ENCODE measurements at places on chromosomes 13 and 19. TPM values are rescaled to one million over a fixed set of nuclear protein-coding genes. Genes with fewer than 3 reads are reported as not detected.

The BRSK1 gene
- total RNA-seq = 12.2 TPM

- peak; percentile 64 for DNase-seq
Observed at GRCh38 chr19:43755256-43755801, 567 bp upstream of the SMG9 start.

DNA sequence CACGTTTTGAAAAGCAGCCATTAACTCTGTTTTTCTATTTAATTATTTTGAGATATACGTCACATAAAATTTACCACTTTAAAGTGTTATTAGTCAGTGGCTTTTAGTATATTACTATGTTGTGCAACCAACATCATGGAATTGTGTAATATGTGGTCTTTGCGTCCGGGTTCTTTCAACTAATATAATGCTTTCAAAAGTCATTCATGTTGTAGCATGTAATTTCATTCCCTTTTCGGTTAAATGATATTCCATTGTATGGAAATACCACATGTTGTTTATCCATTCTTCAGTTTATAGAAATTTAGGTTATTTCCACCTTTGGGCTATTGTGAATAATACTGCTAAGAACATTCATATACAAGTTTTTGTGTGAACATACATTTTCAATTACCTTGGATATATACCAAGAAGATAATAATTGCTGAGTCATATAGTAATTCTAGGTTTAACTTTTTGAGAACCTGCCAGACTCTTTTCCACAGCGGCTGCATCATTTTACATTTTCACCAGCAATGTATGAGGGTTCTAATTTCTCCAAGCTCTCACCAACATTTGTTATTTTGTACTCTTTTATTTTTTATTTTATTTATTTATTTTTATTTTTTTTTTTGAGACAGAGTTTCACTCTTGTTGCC is 28.1 kb upstream of the CLDN10 start:
- DNase-seq = no peak

- no peak for DNase-seq
Observed at GRCh38 chr13:37869506-37869755, 141 bp downstream of the TRPC4 start.

- DNase-seq = no peak
Observed at GRCh38 chr19:6705931-6706632, 14.4 kb downstream of the C3 start.

- no peak for DNase-seq
Observed at GRCh38 chr13:66977161-66977560, 253.0 kb downstream of the PCDH9 start.

The ZSCAN1 gene
- total RNA-seq = not detected

GRCh38 chr19:39252458-39252857 is 3.8 kb upstream of the IFNL4 start:
- DNase-seq = no peak

The KIR3DL2 gene
- not detected for total RNA-seq

The DCLK1 gene
- total RNA-seq = 210 TPM

The SHISA7 gene
- total RNA-seq = not detected

DNA sequence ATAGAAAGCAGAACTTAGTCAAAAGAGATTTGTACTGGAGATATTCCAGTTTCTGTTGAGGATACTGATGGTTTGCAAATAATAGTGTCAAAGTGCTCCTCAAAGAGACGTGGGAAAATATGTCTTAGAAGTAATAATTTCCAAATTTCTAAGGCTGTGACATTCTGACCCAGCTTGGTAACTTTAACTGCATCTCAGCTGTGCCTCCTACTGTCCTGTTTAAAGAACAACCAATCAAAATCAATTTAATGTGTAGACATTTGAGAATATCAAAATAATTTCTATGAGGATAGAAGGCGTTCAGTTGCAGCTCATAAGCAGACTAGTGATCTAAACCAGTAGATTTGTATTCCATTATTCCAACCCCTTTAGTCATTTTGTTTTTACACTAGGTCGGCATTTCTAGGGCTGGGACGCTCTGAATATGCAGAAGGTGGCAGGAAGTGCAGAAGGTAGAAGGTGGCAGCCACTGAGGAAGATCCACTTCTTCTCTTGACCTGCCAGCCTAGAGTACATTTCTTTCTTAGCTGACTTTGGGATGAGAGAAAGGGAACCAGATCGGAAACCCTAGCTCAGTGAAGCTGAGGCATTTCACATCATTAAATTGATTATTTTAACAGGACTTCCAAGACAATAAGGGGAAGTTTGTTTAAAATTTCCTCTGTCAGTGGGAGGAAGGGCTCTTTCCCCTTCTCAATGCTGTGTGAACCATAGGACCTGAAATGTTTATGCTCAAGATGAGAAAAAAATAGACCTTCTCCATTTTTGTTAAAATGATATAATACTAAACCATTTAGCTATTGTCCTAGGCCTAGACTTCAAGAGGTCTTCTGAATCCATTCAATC is 67.5 kb downstream of the COL4A1 start:
- no peak for DNase-seq

- DNase-seq = peak; percentile 56
Observed at GRCh38 chr19:18379803-18380747, 5.9 kb upstream of the GDF15 start.

DNA sequence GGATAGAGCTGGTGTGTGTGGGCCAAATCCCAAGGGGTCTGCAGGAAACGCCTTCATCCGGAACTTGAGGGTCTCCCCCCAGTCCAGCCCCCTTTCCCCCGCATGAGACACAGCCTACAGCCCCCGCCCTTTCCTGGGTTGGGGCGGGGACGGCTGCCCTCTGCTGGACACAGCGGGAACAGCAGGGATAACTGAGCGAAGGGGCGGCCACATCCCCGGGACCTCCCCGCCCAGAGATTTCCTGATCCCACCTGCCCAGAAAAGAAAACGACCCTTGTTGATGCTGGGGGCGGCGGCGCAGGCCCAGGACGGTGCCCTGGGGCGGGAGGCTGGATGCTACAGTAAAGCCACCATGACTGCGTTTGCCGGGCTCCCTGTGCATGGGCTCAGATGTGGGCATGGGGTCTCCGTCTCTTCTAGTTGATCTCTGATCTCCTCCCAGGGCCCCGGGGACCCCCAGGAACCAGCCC is 14.2 kb downstream of the ONECUT3 start:
- no peak for DNase-seq

The ERFL gene
- total RNA-seq = not detected

DNA sequence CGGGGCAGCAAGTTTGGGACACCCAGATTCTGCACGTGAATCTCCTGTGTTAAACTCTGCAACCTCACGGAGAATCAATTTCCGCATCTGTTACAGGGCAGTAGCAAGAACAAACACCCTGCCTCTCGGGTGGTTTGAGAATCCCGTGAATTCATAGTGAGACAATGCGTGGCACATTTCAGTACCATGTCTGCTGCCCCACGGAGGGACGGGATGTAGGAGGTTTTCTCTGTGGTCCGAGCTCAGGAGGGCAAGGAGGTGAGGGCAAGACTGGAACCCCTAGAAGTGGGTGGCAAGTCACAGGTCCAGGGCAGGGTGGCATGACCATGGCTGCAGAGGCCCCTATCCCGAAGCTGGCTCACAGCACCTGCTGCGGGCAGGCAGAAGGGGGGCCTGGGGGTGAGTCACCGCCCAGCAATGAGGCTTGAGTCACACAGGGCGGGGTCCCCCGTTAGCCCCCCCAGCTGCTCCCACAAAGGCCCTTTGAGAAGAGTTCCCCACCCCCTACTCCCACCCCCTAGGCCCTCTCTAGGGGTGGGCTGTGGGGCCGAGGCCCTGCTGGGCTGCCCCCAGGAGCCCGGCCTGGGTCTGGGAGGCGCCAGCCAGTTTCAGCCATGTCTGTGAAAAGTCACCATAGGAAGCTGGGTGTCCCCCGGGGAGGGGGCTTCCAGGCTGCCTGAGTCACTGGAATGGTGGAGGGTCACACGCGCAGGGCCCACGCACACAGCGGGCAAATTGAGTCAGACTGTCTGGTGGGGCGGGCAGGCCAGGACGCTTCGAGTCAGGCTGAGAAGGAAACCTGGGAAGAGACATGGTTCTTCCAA is 25.8 kb upstream of the NANOS3 start:
- DNase-seq = peak; percentile 98
